Ovary (tissue), 10 donors: ENCODE measurements at places on chromosomes 2 and 18. TPM values are rescaled to one million over a fixed set of nuclear protein-coding genes. Genes with fewer than 3 reads are reported as not detected.

Gene NDUFB3
- total RNA-seq = 36.6 TPM

Gene FMNL2
- 89.1 TPM for total RNA-seq

Gene HOXD13
- not detected for total RNA-seq

Gene PKDCC
- total RNA-seq = 274 TPM

Gene OSBPL1A
- total RNA-seq = 50.5 TPM

Gene TMEM182
- total RNA-seq = 2.3 TPM

Gene PROKR1
- total RNA-seq = not detected

Gene ZAP70
- total RNA-seq = 1.5 TPM
